Activated naive CD4-positive, alpha-beta T cell treated with Interleukin-2 at 50 U/mL for 16 hours (primary cell): ENCODE measurements at places on chromosomes 12 and 14.

DNA sequence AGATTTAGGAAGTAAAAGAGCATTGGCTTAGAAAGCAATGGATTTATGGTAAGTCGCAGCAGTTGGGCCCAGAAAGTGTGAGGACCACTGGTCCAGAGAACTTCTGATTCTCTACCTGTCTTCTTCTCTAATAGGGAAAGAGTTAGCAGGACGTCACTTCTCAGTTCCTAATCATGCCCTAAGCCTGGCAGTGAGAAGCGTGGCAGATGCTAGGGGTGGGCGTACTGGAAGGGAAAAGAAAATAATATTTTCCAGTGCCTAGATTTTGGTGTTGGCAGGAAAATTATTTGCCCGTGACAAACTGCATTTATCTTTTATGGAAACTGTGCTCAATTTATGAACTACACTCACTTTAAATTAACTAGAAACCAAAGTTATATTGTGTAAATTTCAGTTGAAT is 212.3 kb downstream of the PPFIA2 start:
- DNase-seq, result no peak

DNA sequence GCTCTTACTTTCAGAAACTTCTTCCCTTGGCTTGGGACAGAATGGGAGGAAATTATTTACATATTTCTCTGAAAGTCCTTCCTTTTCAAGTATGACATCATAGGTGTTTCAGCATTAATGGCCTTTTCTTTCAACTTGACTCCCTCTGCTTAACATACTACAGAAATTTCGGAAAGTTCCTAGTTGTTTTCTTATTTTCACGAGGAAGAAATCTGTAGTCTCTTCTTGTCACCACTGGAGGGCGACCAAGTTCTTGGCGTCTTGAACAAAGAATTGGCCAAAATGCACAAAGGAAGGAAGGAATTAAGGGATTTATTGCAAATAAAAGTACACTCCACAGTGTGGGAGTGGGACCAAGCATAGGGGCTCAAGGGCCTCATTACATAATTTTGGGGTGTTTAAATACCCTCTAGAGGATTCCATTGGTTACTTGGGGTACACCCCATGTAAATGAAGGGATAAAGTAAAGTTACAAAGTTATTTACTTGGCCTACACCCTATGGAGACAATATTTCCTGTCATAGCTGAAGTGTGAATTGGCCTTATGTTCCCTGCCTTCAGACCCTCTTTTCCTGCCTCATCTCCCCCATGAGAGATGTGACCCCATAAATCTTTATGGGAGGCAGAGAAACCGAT is 70.4 kb downstream of the RPL10L start:
- DNase-seq, result no peak

- DNase-seq, result no peak
Measured at GRCh38 chr12:121318121-121318520, 21.6 kb upstream of the CAMKK2 start.

DNA sequence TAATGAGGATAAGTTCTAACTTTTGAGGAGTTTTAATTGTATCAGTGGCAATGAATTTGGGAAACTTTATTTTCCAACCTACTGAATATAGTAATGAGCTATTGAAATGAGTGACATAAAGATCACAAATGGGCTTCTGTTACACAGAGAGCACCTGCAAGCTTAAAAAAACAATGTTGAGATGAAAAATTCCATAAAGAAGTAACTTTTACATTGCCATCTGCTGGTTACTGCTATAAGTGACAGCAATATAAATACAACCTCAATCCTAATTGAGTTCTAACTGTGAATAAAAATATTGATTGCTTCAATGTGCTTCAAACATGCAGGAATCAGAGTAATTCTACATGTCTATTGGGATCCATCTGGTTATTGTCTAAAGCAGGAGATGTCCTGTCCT is 14.2 kb downstream of the WIF1 start:
- no peak for DNase-seq

GRCh38 chr12:129909051-129910020 is 5.5 kb upstream of the TMEM132D start:
- no peak for DNase-seq

GRCh38 chr14:93136009-93136408 is 20.3 kb upstream of the ITPK1 start:
- DNase-seq, result no peak

DNA sequence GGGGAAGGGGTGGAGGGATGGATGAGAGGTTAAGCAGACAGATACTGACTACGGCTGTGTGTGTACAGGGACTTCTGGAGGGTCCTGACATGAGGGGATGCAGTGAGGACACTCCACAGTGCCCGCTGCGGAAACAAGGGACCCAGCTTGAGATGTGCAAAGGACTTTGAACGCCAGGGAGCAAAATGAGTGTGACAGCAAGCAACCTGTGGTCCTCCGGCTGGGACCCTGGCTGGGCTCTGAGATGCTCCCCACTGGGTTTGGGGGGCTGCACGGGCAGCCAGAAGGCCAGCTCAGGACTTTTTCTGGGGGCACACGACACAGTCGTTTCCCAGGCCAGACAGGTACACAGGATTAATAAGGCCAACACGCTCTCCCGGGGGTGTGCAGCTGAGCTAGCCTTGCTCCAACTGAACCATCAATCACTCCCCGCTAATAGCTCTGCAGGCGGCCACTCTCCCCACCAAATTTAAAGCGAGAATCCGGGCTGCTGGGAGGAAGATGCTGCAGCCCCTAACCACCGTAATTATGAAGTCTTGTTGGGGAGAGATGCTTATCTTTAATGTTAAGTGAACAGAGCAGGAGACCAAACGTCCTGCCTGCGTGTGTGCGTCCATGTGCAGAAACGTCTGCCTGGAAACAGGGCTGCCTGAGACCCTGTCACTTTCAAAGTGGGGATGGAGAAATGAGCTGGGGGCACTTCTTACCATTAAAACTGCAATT is 51.6 kb upstream of the DLK1 start:
- DNase-seq, result no peak

GRCh38 chr12:65660096-65660495 is 164.2 kb upstream of the HMGA2 start:
- no peak for DNase-seq

DNA sequence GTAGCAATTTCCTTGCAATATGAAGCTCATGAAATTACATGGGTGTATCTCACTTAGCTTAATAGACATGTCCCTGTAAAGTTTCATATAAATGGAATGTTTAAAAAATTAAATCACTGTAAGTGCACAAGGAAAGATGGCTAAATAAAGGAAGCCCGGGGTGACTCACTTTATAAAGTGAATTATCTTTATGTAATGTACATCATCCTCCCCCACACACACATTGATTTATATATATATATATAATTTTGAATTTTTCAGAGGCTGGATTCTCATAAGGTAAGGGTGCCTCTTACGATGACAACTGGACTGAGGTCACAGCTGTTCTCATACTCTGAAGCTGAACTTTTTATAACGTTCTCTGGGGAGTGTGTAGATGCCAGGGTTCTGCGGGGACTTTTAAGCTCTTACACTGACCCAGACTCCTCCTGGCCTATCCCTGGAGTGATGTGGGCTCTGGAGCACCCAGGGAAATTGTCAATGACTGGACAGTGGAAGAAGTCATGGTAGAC is 108.7 kb upstream of the HIF1A start:
- DNase-seq, result no peak

DNA sequence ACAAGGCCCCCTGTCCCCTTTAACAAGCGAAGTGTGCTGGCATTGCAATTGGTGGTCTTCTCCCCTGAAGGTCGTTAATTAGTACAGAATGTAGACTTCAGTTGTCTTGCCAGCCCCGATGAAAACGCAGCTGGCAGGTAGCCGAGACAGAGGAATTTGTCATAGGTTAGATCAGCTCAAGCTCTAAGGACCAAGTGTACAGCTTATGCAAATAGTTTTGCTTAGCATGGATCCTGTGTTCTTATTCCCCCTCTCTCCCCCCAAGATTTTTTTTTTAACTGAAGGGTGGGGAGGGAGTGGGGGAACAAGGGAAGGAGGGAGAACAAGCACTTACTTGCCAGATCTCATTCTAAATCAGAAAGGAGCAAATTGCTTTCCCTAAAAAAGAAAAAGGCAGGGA is 58.6 kb upstream of the PARP11 start:
- DNase-seq, result no peak

- DNase-seq, result peak; percentile 7
Measured at GRCh38 chr12:102061096-102061559, 663 bp downstream of the WASHC3 start.

DNA sequence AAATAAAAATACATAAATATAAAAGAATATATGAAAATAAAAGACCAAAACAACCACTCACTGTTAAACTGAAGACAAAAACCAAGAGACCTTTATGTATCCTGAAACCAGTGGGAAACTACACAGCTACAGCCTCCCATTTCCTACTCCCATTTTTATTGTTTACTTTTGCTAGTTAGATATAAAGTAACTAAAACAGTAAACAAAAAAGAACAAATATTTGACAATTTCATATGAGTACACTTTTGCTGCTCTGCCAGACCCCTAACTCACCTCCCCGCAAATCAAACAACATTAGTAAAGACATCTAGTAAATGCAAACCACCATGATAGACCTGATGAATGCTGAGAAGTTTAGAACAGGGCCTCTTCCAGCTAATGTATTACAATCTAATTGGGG is 97.1 kb downstream of the BCL2L14 start:
- DNase-seq, result no peak

- no peak for DNase-seq
Measured at GRCh38 chr14:101738703-101739320, 22.7 kb upstream of the PPP2R5C start.

GRCh38 chr14:105073720-105074600 is 8.7 kb upstream of the GPR132 start:
- DNase-seq, result no peak

- no peak for DNase-seq
Measured at GRCh38 chr14:81305743-81306142, 85.0 kb upstream of the GTF2A1 start.

GRCh38 chr12:108803428-108804105 is 53.8 kb downstream of the SSH1 start:
- peak; percentile 66 for DNase-seq

GRCh38 chr12:11307143-11307542 is 3.1 kb downstream of the PRB4 start:
- no peak for DNase-seq

- no peak for DNase-seq
Measured at GRCh38 chr12:43210485-43211192, 341.4 kb downstream of the ADAMTS20 start.

- DNase-seq, result no peak
Measured at GRCh38 chr14:23793532-23793931, 157.4 kb downstream of the DHRS2 start.

GRCh38 chr14:75906680-75907280 is 75.0 kb downstream of the TGFB3 start:
- DNase-seq, result peak; percentile 62

- no peak for DNase-seq
Measured at GRCh38 chr12:92121826-92122225, 23.8 kb downstream of the BTG1 start.

- no peak for DNase-seq
Measured at GRCh38 chr12:81208187-81208911, 130.5 kb downstream of the ACSS3 start.

GRCh38 chr14:29937116-29937515 is 9.5 kb upstream of the PRKD1 start:
- no peak for DNase-seq

DNA sequence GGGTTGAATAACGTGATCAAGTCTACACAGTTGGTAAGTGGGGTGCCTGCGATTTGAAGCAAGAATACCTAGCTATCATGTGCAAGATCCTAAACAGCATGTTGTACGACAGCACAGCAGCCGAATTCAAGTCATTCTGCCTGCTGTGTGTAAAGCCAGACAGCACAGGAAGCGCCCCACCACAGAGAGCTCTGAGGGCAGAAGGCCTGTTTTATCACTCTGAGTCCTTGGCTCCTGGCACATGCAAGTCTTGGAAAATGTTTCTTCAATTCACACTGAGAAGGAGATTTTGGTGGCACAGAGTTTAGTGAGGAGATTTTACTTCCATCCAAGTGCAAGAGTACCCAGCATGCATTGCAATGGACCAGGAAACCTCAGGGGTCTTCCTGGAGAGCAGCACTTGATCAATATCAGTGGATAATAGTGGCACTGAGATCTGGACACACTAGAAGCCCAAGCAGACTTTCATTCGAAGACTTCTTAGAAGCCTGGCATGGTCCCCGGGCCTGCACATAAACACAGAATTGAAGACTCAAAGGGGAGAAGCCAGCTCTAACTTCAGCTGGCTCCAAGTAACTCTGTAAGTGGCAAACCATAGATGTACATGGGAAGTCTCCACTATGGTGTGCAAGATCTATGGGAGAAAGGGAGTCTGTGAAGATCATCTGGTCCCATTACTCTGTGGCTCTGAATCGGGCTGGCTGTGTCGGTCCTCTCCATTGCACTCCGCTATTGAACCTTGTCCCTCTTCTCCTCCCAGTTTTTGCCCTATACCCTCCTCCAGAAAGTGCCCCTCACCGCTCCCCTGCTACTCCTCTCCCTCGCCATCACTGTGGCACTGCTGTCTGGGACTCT is 1.5 kb upstream of the KRT1 start:
- no peak for DNase-seq

GRCh38 chr14:38389681-38390080 is 133.8 kb upstream of the CLEC14A start:
- no peak for DNase-seq

GRCh38 chr12:114343585-114344302 is 62.2 kb downstream of the TBX5 start:
- no peak for DNase-seq

GRCh38 chr14:106094654-106095189 is 568.3 kb downstream of the TMEM121 start:
- peak; percentile 66 for DNase-seq

GRCh38 chr14:68501614-68502052 is 291.2 kb downstream of the ZFP36L1 start:
- DNase-seq, result no peak

DNA sequence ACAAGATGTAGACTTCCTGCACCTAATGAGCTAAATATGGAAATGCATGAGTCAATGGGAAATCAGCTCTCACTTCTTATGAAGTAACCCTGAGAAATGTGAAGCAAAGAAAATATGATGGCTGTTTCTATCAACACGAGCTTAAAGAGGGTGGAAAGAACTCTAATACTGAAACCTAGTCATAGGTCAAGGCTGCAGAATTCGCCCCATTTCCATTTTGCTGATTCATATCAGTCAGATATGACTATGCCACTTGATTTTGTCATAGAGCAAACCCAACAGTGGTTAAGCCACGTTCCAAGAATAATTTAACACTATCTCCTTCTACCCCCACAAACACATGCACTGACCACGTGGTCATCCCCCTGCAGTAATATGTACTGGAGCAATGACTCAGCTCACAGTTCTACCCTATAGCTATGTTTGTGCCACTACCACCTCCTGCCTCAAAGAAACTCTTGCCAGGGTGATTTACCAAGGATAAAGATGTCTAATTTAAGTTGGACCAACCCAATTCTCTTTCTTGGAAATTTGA is 157.5 kb downstream of the TMTC3 start:
- DNase-seq, result peak; percentile 46

GRCh38 chr12:122753319-122753650 is 661 bp downstream of the DENR start:
- DNase-seq, result no peak

- no peak for DNase-seq
Measured at GRCh38 chr12:75086091-75087038, 123.3 kb downstream of the KCNC2 start.

GRCh38 chr14:100287202-100287997 is 18.8 kb downstream of the SLC25A29 start:
- no peak for DNase-seq

GRCh38 chr12:52493172-52493571 is at the start of gene KRT6A:
Gene KRT6A, minus strand, starts transcription at chr12:52493257. Its CDS starts 69 bp downstream, at chr12:52493188.
- DNase-seq, result no peak

GRCh38 chr14:25750436-25750835 is 700.5 kb upstream of the STXBP6 start:
- no peak for DNase-seq

GRCh38 chr12:88726806-88727720 is 146.8 kb upstream of the KITLG start:
- DNase-seq, result no peak

- no peak for DNase-seq
Measured at GRCh38 chr12:47408171-47408871, 297.5 kb downstream of the RPAP3 start.
